NAMALWA (cell line): ENCODE measurements at places on chromosomes 6 and 20.

DNA sequence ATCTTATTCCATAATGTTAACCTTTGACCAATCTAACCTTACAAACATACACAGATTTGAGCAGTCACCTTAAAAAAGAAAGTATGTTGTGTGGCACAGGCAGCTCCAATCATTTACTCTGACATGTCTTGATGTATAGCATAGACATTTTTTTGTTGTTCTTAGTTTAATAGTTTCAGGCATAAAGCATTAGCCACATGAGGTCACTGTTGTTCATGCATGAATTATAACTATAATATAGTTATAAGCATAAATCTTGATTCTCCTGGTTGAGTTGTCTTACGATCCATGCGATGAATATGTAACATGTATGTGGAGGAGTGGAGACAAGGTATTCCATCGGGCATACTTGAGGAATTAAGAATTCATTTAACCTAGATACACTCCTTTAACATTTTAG, 26.1 kb upstream of the NKAIN2 start:
- peak; percentile 7 for DNase-seq

DNA sequence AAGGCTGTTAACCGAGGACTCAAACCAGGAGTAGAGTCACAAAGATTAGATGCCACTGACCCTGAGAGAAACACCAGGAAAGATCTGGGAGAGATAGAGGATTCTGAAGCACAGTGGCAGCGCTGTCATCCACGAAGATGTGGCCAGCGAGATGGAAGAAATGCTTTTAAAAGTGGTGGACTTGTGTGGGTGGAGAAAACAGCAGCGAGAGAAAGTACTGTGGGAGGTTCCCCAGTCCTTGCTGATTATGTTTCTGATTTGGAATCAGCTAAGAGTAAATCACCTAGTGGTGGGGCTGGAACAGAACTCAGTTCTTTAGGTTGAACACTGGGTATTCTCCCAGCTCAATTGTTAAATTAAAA, 435 bp upstream of the ZNF322 start:
- DNase-seq, result peak; percentile 71

DNA sequence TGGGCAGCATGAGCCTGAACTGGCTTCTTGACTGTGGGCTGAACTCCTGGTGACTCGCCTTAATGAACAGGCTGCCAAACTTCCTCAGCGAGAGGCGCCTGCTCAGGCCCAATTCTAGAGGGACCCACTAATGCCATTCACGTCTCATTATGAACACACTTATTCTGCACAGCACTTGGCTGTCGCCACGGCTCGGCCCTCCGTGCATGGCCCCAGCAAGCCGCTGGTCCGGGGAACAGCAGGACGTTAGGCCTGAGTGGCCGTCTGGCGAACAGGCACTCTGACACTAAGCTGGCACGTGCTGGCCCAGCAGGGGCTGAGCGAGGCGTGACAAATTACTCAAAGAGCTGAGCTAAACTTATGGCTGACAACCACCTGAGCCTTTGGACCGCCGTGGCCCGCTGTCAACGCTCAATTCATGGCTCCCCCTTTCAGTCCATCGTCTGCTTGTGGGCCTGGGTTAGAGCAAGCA, 45.9 kb downstream of the INSM1 start:
- no peak for DNase-seq

- DNase-seq, result no peak
Observed at GRCh38 chr6:153096031-153096430, 35.1 kb downstream of the RGS17 start.

- no peak for DNase-seq
Observed at GRCh38 chr6:117601811-117602150, 530 bp downstream of the GOPC start.

DNA sequence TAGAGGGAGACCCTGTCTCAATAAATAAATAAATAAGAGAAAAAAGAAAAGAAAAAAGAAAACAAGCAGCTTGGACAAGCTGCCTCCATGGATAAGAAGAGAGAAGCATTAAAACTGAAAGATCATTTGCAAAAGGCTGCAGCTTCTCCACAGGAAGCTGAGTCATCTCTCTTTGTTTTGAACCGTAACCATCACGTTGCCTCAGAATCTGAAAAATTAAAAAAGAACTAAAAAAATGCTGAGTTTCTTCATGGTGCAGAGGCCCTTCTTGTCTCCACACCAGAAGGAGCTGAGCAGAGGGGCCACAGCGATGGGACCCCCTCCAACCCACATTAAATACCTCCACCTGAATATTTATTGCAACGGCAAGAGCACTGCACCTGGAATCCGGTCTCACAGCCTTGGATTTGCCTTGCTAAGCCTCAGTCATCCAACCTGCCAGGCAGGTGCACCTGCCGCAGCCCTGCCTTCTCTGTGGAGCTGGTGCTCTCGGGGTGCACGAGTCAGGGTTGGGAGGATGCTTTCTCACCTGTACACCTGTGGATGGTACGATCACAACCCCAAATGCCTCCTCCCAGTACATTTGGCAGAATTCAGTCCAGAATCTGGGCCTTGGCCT, 28.1 kb downstream of the TOX2 start:
- peak; percentile 25 for DNase-seq

GRCh38 chr6:168221000-168221399, 98.6 kb downstream of the DACT2 start:
- DNase-seq, result peak; percentile 12

GRCh38 chr20:43458422-43458924, 777 bp downstream of the SRSF6 start:
- DNase-seq, result peak; percentile 71

- DNase-seq, result peak; percentile 81
Observed at GRCh38 chr20:57280221-57280620, 13.8 kb upstream of the BMP7 start.

GRCh38 chr20:21137078-21137477, 11.2 kb downstream of the KIZ start:
- no peak for DNase-seq

DNA sequence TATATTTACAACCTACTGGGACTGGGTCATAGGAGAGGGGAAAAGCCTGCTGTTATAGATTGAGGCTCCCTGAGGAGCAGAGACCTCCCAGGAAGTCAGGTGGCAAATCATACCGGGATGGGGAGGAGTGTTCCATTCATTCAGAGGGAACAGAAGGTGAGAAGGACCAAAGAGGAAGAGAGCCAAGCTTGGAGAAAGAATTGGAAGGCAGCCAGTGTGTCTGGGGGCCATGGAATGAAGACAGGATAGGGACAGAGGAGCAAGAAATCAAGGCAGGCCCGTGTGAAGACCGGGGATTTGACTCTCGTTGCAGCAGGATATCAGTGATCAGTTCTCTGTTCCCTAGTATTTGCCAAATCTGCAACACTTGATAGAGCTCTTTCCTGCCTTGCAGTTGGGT, 5.7 kb upstream of the ZNF217 start:
- no peak for DNase-seq

- no peak for DNase-seq
Observed at GRCh38 chr20:11808841-11809240, 108.9 kb upstream of the BTBD3 start.

DNA sequence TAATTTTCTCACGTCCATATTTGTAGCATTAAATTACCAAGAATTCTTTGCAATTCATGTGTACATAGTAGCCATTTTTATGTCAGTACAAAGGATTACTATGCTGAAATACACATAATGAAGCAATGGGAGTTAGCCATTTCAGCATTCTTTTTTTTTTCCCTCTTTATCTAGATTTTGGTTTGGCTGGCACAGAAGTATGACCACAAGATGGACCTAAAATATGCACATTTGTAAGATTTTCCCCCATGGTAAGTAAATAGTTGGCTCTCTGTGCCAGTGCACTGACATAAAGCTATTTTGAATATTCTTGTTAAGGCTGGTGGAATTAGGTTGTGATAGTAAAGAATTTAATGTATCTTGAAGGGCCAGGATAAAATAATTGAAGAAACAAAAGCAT, 486.1 kb upstream of the BTBD3 start:
- no peak for DNase-seq

- no peak for DNase-seq
Observed at GRCh38 chr20:45935416-45936046, 1.0 kb downstream of the PCIF1 start.

DNA sequence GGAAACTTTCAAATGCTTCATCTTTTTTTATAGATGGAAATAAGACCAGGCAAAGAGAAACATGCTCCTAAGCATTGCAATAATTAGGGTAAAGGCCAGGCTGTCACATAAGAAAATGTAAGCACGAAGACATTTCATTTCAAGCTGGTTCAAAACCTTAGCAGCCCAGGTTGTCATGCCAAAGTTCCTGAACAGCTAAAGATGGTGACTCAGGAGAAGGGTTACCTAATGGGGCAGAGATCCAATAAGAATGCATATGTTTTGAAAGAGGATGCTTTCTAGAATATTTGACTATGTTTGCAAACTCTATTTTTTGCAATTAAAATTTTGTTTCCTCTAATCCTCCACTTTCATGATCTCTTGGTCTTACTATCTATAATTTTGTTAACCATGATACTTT, 65.6 kb upstream of the PHACTR2 start:
- no peak for DNase-seq

DNA sequence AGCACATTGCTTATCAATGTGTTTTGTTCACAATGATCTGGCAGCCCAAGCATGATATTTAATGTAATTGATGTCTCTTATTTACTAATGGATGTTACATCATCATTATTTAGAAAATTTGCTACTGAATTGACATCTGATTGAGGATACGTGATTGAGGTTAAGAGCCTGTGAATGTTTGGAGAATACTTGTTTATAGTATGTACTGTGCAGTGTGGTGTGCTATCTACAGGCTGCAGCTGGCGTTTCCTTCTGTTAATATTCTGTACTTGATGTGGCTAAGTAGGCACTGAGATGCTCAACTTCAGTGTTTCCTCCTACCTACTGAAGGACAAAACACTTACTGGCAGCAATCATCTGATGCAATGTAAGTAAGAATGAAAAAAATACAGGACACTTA, 709.6 kb upstream of the FLRT3 start:
- DNase-seq, result no peak

GRCh38 chr6:82458705-82459104, 95.1 kb downstream of the TPBG start:
- DNase-seq, result no peak

DNA sequence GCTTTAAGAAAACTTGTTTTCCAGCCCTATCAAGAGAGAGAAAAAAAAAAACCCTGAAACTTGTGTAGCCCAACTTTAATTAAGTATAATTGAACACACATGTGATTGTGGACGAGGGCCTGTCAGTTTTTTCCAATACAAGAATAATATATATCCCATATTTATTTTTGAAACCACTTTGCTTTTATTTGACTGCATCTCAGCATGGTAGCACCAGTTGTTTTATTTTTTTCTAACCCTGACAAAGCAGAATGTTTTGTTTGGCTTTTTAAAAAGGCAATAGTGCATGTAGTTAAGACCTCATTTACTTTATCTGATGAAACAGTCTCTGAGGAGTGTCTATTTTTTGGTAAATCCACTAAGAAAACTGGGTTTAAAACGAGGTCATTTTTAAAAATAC, 257.7 kb downstream of the CDKAL1 start:
- DNase-seq, result no peak

DNA sequence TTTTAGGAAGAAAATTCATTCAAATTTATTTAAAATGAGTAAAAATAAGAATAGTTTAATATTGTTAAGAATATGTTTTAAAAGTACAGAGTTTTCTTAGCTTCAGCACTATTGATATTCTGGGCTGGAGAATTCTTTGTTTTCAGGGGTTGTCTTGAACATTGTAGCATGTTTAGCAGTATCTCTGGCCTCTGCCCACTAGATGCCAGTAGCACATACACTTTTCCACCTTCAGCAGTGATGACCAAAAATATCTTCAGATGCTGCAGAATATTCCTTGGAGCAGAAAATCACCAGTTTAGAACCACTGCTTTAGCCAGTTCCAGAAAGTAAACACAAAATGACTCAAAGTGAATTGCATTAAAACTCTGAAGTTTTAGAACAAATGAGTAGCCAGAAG, 19.4 kb upstream of the SDHAF4 start:
- DNase-seq, result peak; percentile 27

DNA sequence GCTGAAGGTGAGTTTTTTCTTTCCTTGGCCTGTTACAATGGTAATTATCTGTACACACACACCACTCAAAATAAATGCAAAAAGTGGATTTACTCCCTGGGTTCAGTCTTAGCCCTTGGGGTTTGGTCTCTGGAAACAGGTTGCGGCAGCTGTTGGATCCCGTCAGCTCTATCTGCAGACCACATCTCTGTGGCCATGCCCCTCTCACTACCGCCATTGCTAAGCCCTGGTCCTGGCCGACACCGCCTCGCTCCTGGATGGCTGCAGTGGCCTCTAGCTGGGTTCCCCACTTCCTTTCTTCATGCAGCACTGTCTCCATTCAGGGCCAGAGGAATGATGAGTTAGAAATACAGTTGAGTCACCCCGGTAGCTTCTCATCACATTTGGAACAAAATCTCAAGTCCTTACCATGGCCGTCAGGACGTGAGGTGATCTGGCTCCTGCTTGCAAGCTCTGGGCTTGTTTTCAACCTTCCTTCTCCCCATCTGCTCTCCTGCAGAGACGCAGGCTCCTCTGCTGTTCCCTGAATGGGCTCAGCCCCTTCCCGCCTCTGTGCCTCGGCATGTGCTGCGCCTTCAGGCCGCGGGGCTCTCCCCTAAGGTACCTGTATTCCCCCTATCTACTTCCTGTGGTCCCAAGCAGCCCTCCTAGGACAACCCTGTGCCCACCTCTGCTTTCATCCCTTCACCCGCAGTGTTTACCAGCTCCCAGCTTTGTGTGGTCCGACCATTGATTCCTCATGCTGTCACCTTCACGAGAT, 38.0 kb downstream of the EFCAB8 start:
- DNase-seq, result no peak

- no peak for DNase-seq
Observed at GRCh38 chr20:39359981-39360620, 398.0 kb downstream of the DHX35 start.

DNA sequence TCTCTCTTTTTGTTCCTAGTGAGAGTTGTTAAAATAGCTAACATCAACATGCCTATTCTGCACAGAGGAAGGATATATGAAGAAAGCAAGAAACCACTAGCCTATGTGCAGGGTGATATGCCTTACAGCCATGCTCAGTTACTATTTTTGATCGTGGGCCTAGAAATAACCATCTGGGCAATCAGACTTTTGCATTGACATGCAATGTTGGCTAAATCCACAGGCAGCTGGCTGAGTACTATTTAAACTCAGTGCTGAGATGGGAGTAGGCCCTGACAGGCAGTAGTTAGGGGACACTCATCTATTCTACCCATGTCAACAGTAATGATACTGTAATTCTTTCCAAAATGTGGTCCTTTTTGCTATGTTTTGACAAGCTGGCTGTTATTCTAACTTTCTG, 89.6 kb downstream of the HDGFL1 start:
- no peak for DNase-seq
